ENCODE measurements at places on chromosomes 3 and 15.

DNA sequence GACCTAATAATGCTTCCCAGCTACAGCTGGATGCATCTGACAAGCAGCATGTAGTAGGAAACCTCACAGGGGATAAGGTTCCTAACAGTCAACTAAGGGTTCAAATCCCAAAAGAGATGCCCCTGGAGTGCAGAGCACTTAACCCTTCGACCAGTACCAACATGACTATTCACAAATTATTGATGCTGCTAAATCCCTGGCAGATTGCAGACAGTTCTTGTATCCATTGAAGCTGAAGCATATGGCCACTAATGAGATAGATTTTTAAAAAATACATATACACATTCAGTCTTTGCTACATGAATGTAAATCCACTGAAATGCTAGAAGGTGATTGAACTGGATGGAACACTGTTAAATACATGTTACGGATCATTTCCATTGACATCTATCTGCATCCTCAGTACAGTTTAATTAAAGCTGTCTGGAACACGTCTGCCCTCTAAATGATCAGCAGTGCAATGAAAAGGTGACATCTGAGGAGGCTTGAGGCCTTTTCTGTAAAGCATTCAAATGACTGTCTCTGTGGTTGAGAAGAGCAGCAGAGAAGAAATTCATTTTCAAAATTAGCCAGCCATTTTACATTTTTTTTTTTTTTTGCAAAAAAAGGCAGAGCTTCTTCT is 19.5 kb upstream of the NANOGP8 start:
- DNase-seq, result no peak

GRCh38 chr3:2774481-2775249 is 335.5 kb downstream of the IL5RA start:
- no peak for DNase-seq

DNA sequence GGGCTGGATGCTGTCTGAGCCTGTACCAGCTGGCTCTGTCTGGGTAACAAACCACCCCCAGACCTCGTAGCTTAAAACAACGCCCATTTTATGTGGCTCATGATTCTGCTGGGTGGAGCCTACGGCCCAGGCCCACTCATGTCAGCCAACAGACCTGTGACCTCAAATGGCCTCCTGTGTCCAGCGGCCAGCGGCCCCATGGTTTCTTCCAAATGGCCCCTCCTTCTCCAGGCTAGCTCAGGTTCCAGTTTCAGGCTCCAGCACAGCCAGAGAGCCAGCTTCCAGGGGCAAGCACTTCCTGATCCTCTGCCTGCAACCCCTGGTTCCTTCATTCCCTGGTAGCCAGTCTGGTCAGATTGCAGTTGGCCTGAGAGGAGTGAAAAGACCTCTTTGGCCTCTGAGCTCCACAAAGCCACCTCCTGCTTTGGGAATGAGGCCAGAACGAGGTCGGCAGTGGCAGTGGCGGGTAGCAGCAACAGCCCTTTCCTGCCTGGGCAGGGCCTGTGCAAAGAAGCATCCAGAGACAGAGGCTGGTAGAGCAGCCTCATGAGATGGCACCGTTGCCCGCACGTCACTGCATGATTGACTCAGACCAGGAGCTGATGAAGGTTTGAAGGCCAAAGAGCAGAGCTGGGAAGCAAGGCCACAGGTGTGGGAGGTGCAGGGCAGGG is 21.0 kb upstream of the PLXNA1 start:
- peak; percentile 22 for DNase-seq

DNA sequence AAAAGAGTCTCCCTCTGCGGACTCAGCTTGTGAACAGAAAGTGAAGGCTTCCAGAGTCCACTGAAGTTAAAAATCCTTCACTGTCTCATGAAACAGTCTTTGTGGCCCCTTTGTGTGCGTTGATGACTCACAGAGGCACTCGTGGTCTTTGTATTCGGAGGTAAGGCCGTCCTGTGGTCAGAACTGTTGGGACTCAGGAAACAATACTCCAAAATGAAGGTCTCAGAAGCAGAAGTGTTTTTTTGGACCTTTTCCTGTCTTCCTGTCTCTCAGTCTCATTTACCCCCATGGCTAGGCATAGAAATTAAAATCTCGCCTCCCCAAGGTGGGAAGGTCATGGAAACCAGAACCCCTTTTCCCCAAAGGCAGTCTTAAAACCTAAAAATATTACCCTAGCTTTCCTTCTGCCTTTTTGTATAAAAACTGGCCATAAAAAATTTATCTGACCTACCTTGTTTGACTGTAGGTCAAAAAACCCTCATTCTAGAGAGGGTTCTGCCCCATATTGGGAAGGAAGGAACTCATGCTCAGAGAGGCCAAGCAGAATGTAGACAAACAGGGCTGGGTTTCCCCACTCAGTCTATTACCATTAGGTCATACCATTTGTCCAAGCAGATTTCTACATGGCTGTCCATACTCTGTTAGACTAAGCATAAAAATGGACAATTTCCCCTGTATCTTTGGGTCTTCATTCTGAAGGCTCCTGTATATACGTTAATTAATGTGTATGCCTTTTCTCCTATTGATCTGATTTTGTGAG is 19.1 kb upstream of the EPB42 start:
- no peak for DNase-seq

DNA sequence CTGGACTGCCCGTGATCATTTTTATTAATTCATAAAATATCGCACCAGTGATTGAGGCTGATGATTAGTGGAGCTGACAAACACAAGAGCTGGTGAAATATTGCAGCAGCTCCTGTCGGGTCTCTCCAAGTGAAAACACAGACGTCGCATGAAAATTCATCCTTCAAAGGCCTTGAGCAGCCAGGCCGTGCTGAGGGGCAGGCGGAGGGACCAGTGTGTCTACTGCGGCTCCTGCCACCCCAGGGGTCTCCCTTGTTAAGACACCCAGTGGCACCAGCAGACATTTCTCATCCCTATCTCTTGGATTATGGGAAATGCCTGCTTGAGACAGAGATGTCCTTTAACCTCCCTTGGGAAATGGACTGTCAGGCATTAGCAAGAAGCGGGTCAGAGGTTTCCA is 289.4 kb upstream of the TLE3 start:
- DNase-seq, result no peak

DNA sequence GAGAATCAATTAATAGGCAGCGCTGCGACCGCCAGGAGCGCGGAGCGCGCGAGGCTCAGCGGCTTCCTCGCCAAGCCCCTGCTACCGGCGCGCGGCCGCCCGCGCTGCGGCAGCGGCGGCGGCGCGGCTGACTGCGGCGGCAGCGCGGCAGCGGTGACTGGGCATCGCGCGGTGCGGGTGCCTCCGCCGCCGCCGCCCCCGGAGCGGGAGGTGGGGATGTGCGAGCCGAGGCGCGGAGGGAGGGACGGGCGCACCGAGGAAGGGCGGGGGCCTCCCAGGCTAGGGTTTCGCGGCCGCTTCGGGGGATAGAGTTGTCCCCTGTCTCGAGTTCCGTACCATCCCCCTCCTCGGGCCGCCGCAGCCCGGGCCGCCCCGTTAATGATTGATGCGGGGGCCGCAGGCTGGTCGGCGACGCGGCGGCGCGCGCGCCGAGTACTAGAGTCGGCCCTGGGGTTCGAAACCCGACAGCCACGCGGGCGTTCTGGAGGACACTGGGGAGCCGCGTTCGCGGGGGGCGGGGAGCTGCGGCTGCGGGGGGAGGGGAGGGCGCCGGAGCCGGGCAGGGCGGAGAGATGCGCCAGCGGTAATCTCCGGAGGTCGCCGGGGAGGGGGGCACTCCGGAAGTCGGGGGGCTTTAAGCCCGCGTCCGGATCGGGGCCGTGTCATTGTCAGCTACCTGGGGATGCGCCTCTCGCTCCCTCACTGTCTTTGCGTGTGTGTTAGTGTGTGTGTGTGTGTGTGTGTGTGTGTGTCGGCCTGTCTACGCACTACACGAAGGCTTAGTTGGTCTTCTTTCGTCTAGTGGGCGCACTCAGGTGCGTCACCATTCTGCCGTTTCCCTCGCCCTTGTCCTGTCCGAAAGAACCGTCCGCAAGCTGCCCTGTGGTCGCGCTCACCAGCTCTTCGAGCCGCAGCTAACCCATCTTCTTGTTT is at the start of gene PAQR9:
TSS of gene PAQR9 (minus strand) at position 159 of the 933 bp plus-strand sequence. CDS start 338 bp downstream, outside the sequence.
- DNase-seq, result peak; percentile 72

Measured in GM23248 (cell line).